Stimulated activated CD8-positive, alpha-beta memory T cell treated with anti-CD3 and anti-CD28 coated beads, Interleukin-15, amount 100 ng/mL, for 4 hours (primary cell): ENCODE measurements at places on chromosomes 16 and 17.

DNA sequence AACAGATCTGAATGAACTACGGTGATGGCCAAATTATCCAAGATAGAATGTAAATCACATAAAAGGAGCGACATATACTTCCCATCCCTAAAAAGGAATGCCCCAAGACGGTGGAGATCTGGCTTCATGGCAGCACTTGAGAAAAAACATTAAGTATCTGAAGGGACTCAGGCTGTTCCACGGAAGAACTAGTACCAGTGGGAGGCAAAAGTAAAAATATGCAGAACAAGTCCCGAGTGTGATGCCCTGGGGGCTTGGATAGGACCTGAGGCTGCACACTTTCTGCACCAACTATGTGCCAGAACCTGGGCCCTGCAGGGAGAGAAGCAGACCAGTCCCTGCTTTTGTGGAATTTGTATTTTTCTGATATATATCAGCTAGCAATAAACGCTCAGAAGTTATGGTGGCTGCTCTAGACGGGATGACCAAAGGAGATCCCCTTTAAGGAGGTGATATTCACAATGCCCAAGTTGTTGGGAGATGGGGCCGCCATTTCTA is 539 bp upstream of the CKLF start:
- DNase-seq = no peak

DNA sequence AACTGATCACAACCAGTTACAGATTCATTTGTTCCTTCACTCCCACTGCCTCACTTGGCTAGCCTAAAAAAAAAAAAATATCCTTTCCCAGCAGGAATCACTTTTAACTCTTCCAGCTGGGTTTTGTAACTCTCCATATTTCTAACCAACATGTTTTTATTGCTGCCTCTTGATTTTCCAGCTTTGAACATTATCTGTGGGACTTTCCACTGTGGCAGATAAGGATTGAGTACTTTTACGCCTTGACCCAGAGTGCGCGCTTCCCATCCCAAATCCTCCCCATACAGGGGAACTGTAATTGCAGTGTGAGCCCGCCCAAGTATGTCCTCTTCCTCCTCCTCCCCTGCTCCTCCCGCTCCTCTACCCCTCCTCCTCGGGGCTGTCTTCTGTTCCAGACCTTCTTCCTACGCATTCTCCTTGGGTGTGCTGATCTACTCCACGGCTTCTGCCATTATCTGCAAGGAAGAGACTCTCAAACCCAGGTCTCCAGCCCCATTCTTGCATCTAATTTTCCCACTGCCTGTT is 43.4 kb downstream of the CYB5D2 start:
- DNase-seq = no peak

DNA sequence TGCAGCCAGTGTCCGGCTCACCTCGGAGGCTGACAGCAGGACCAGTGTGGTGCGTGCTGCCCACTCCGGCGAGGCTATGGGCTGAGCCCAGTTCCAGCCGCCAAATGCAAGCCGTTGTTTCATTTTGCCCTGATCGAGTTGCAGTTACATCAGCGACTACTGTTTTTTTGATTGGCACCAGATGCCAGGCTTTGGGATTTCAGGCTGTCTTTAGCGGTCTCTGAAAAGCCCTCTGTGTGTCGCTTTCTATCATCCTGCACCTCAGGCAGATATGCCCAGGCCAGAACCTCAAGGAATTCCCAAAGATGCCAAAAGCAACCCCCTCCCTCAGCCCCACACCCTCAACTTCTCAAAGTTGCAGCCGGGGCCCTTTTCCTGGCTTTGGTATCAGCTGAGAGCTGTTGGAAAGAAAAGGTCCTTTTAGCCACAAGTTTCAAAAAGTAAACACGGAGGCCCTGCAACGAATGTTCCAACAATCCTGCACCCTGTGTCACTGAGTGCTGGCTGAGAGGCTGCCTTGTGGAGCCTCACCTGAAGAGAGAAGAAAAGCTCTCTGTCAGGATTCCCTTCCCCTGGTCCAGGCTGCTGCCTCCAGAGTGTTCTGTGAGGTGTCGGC is 58.9 kb downstream of the WWP2 start:
- no peak for DNase-seq

- DNase-seq = no peak
Measured at GRCh38 chr17:32558326-32558955, 71.6 kb downstream of the CDK5R1 start.

DNA sequence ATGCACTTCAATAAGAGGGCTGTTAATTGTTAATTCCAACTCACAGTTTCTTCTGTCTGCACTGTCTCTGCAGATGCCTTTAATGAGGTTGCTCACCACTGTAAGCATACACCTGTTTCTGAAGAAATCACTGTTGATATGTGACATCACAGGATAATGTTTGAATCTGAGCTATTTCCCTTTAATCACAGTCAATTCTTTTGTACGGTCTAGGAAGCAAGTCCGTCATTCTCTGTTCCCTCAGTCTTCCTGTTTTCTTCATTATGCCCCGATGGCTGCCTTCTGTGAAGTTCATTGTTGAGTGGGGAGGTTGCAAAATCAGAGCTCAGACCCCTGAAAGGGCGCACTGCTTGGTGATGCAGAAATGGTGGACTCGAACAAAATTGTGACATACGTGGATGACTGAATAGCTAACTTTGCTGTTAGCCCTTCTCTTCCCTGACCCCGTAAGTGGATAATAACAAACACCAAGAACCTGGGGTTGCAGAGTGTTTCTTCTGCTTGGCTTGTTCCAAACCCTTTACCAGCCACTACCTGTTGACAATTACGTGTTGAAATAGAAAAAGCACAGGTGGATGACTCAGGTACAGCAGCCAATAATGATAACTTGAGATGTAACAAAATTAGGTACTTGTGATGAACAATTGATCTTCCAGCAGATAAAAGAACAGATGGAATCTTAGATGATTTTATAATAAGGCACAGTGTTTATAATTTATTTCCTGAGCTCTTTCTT is 71.9 kb upstream of the AXIN2 start:
- no peak for DNase-seq

DNA sequence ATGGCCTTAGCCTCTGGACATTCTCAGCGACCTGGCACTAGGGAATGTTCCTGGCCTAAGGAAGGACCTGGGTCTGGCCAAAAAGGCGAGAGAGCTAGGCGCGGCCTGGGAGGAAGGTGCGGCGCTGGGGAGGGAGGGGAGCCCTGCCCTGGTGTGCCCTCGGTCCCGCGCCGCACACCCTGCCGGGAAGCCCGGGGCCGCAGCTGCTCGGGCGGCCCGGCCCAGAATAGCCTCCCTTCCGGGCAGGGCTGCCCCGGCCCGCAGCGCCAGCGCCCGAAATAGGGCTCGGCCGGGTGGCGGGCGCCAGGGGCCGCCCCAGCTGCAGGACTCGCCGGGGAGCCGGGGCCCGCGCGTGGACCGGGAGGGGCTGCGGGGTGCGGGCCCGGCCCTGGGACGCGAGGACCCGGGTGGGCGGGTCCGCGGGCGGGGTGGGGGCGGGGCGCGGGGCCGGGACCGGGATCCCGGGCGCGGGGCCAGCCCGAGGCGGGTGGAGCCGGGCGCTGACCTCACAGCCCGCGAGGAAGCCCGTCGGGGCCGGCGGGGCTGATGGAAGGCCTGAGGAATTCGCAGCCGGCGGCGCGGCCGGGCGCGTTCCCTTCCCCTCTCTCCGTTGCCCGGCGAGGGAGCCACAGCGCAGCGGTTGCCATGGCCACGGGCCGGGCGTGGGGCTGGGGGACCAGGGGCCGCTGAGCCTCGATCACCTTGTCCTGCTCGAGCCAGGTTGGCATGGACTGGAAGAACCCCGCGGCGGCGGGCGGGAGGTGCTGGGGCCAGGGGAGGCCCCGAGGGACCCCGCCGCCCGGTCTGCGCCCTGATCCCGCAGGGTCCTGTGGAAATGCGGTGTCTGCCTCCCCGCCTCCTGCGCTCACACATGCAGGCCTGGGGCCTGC is 18.1 kb downstream of the SOCS3 start:
- no peak for DNase-seq

DNA sequence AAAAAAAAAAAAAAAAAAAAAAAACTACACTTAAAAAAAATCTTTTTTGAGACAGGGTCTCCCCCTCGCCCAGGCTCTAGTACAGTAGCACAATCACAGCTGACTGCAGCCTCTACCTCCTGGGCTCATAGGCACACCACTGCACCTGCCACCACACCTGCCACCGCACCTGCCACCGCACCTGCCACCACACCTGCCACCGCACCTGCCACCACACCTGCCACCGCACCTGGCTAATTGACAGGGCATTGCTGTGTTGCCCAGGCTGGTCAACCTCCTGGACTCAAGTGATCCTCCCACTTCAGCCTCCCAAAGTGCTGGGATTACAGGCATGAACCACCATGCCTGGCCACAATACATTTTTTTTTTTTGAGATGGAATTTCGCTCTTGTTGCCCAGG is 17.6 kb upstream of the WDR45B start:
- no peak for DNase-seq

GRCh38 chr16:17590711-17591654 is 120.2 kb upstream of the XYLT1 start:
- peak; percentile 2 for DNase-seq

DNA sequence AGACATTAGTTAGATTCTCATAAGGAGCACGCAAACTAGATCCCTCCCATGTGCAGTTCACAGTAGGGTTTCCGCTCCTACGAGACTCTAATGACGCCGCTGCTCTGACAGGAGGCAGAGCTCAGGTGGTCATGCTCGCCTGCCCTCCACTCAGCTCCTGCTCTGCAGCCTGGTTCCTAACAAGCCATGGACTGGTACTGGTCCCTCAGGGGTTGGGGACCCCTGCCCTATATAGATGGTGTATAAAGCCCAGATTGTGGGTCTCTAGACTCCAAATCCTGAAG is 52.1 kb upstream of the LYRM9 start:
- DNase-seq = no peak

- DNase-seq = no peak
Measured at GRCh38 chr17:43135454-43135819, 10.3 kb upstream of the BRCA1 start.

GRCh38 chr17:72972263-72972951 is 120.1 kb downstream of the SLC39A11 start:
- DNase-seq = no peak

- DNase-seq = no peak
Measured at GRCh38 chr17:53058031-53058430, 764.7 kb upstream of the KIF2B start.

DNA sequence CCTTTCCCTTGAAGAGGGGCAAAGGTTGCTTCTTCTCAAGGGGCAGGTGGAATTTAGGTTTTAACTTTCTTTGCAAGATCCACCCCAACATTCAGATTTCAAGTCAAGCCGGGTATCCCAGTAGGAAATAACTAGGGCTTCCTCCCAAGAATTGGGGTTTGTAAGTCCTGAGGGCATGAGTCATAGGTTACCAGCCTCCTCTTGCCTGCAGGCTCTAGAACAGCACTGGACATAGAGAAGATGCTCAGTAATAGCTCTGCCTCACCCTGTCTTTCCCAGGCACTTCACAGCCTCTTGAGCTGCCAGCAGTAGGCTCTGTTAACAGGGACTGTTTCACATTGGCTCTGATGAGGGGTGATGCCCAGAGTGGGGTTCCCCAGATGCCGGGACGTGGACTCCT is 35.8 kb upstream of the ZFP90 start:
- DNase-seq = no peak

DNA sequence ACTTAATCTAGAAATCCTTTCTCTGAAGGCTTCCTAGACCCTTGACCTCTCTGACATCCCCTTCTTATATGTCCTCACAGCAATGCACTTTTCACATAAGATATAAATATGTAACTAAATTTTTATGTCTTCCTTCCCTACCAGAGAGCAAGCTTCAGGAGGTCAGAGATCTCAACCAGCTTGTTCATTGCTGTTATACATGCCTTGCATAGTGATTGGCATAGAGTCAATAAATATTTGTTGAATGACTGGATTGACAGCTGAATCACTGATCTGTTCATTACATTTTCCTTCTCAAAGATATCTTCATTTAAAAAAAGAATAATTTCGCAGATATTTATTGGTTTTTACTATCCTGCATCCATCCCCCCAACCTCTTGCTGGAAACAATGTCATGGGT is 29.5 kb downstream of the HYDIN start:
- DNase-seq = no peak

DNA sequence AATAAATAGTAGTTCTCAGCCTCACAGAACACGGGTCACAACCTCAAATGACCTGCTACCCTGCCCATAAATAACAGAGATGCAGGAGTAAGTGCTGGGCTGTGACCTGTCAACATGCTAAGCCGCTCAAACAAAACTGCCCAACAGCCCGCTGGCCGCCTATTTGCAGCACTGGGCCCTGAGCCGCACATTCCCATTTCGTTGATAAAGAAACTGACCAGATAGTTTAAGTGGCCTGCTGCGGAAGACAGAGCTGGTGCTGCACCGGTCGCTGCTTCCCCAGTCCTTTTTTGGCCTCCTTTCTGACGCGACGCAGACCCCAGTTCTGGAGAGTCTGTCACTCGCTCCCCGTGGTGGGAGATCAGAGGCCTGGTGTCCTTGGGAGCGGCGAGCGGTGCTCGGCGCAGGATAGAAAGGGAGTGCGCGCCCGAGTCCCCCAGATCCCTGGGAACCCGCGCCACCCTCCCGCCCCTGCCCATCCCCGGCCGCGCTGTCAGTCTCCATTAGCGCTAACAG is 349 bp upstream of the SLC6A2 start:
- no peak for DNase-seq
